ENCODE measurements at places on chromosomes 1 and 21.

DNA sequence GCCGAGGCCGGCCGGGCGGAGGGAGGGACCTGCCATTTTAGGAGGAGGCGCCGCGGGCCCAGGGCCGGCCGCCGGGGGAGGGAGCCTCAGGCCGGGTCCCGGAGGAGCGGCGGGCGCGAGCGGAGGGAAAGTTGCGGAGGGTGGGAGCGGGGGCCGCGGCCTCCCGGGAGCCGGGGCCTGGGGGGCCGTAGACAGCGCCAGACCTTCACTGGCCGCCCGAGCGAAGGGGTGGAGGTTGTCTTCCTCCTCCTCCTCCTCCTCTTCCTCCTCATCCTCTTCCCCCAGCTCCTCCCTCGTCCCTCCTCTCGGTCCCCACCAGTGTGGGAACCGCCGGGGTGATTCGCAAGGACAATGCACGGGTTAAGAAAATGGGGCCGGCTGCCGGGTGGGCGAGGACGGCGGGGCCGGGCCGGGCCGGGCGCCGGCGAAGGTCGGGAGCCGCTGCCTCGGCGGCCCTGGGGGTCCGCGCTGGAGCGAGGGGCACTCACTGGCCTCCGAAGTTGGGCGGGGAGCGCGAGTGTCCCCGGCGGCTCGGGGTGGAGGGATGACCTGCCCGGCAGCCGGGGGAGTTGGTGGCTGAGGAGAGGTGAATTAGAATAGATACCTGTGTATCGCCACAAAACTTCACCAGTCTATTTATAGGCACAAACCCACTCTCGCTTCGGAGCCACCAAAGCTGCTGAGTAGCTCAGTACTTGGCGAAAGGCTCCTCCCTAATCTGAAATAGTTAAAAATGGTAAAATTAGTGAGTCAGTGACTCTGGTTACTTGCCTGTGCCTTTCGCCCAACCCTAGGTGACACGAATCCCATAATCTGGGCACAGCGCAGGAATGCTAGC, 1.3 kb downstream of the DYRK1A start:
- DNase-seq = peak; percentile 56

GRCh38 chr1:248802454-248802853, 23.3 kb downstream of the SH3BP5L start:
- DNase-seq = no peak

DNA sequence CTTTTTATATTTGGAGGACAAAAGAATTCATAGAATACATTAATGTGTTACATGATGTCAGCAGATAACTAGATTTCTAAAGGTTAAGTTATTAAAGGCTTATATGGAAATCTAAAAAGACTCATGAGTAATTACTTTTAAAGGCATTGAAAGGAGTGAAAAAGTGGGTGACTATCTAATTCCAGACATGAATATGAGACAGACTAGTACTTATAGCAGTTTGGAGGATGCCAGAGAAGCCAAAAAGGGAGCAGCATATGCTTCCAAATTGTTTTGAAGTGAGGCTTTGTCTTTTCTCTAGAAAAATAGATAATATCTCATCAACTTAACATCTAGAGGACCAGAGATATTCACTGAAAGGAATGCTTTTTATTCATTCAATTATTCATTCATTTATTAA, 275.5 kb upstream of the CACYBP start:
- no peak for DNase-seq

DNA sequence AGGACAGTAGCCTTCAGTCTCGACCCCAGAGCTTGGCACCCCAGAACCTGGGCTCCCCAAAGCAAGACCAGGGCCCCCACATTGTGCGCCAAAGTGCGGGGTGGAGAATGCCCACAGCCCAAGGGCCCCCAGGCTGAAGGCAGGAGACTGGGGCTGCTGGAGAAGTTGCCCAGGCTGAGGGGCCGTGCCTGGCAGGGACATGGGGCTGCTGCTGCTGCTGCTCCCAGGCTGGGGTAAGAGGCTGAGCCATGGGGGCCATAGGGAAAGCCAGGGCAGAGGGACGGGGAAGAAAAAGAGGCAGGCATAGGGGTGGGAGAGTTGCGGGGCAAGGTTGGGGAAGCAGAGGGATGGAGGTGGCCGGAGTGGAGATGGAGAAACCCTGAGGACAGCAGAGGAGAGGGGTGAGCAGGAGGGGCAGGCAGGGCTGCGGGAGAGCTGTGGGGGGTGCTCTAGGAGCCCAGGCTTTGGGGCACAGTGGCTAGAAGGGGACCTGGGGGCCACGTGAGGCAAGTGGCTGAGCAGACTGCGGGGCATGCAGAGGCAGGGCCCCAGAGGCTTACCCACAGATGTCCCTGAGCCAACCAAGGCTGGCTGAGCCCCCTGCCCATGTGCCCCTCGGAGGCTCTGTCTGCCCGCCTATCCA, 18.9 kb downstream of the SLC27A3 start:
- no peak for DNase-seq

- DNase-seq = no peak
These were observed 31.7 kb upstream of the CACYBP start for GRCh38 chr1:174967845-174968705.

DNA sequence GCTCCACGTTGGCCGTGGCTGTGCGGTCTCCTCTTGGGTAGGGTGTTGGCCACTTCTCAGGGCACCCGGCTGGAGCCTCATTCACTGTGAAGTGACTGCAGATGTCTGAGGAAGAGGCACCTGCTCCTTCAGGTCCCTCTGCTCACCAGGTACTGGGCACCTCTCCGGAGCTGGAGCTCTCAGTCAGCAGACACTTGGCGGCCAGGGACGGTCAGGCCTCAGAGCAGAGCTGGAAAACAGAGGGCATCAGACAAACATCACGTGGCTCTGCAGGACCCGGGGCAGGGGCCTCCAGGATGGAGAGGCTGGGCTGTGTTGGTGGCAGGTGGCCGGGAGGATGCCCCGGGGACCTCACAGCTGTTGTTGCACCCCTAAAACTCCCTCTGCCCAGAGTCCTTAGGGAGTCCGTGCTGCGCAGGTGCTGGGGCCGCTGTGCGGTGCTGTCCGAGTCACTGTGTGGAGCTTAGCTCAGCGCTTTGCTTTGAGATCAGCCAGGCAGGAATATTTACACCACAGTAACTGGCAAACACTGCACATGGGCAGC, 59.7 kb downstream of the SLX9 start:
- DNase-seq = no peak

DNA sequence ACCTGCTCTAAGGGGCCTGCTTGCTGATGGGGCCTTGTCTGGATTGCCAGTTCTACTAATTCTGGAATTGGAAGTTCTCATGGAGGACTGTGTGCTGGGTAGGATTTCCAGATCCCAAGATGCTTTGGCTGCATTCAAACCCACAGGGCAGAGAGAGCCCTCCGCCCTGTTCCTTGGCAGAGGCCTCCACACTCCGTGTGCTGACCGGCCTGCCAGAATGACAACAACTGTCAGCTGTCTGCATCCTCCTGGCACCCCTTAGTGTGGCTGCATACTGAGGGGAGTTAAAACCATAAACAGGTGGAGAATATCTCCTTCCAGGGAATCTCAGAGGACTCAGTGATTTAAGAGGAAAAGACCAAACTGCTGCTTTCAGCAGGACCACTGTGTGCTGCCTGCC, 60.7 kb downstream of the ADARB1 start:
- peak; percentile 93 for DNase-seq

DNA sequence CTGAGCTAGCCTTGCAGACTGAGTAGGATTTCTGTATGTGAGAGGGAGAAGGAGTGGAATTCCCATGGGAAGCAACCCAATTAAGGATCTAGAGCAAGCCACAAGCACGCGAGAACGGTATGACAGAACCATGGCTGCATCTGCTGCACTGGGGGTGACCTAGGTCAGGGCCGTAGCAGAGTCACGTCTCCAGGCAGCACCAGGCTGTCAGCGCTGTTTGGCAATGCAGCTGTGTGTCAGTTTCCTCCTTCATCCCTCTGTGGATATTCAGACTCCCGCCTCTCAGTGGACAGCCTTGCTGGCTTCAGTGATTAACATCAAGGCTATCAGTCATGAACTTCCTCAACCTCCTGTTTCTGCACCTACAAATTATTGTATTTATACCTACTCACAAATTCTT, 118.1 kb upstream of the PPP2R5A start:
- no peak for DNase-seq

All from tongue (tissue), 3 donors.